ENCODE measurements at places on chromosomes 4 and X.

DNA sequence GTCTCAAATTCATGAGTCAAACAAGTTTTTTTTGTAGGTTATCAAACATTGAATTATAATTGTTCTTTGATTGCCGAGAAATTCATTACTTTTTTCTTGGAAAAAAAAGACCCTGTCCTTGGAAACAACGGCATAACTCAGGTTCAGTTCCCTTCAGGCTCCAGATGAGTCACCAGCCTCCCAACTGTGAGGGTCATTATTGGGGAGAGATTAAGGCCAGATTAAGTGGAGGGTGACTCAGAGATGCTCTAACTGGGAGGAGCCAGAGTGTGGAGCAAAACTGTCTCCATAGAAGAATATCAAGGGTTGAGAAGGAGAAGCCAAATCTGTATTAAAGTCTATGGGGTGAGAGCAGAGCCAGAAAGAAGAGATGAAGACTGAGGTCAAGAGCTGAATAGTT lies 9.6 kb downstream of the ADGRG4 start:
- DNase-seq, result no peak

DNA sequence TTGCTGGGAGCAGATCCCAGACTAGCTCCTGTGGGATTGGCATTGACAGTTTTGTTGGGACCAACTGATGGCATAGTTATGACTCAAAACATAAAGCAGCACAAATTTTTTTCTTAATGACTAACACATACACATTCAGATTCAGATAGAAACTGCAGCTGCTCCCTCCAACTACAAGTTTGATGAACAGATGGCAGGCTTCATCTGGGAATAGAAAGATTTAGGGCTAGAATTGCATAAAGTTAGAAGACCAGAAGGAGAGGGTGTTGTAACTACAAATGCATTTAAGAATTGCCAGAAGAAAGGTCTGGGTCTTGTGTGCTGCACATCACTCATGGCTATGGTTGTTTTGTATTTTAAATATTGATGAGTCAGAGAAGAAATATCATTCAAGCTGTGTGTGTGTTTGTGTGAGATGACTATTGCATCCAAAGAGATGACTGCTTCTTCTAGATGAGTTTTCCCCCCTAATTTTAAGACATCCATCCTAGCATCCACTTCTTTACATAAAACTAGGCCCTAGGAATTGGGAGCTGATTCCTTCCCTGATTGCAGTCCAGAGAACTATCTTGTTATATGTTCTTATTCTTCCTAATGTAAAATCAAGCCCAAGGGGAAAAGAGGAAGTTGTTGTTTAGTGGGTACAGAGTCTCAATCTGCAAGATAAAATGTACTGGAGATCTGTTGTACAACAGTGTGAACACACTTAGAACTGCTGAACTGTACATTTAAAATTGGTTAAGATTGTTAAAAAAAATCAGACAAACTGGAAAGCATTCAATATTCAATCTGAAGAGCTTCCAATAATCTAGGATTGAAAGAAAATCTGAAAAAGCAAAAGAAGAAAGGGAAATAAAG lies 175.1 kb downstream of the PARM1 start:
- no peak for DNase-seq

GRCh38 chr4:24794480-24794879 lies 893 bp upstream of the SOD3 start:
- DNase-seq, result no peak

- DNase-seq, result no peak
Observed at GRCh38 chrX:55668084-55668483, 44.9 kb downstream of the FOXR2 start.

DNA sequence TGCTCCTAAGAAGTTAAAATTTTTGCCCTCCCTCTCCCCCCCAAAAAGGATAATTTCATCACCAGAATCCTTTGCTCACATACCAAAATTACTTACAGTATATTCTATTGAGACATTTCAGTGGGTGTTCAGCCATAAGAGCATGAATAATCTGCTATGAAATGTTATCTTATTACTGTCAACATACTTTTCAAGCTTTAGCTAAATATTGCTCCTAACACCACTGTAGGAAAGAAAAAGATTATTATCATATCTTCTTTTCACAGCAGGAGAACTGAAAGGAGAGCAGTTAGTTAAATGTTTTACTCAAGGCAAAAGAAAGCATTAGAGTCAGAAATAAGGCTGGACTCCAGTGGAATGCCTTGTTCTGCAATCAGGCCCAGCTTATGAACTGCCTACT lies 231.0 kb upstream of the GYPA start:
- DNase-seq, result no peak

- DNase-seq, result peak; percentile 57
Observed at GRCh38 chr4:147096667-147097604, 151.3 kb upstream of the TTC29 start.

GRCh38 chr4:104818579-104818978 lies 323.9 kb upstream of the CXXC4 start:
- DNase-seq, result peak; percentile 16

GRCh38 chrX:50762578-50762977 lies 51.4 kb downstream of the SHROOM4 start:
- no peak for DNase-seq

DNA sequence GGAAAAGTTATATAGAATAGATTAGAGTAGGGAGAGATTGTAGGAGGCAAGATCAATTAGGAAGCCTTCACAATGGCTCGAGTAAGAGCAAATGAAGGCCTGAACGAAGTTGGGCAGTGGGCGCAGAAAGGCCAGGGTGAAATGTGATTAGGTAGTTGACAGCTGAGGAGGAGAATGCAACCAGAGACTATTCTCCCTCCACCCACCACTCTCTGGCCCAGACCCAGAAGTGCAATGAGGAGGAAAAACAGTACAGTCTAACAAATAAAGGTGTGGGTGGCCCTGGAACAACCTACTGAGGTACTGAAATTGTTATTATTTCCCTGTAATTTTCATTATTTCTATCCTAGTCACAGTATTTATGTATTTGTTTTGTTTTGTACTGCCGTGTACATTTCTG lies 176.7 kb downstream of the SLC39A8 start:
- DNase-seq, result no peak

GRCh38 chr4:53788621-53789020 lies 197.3 kb upstream of the LNX1 start:
- DNase-seq, result no peak

- DNase-seq, result no peak
Observed at GRCh38 chr4:168731706-168732414, 235.0 kb downstream of the PALLD start.

- no peak for DNase-seq
Observed at GRCh38 chr4:5799406-5799805, 88.4 kb downstream of the EVC start.

- peak; percentile 79 for DNase-seq
Observed at GRCh38 chrX:119512146-119512800, 44.0 kb downstream of the SLC25A5 start.

GRCh38 chr4:146049802-146050201 lies 111.2 kb upstream of the ZNF827 start:
- DNase-seq, result peak; percentile 32

- no peak for DNase-seq
Observed at GRCh38 chr4:169367826-169368225, 97.1 kb upstream of the SH3RF1 start.

GRCh38 chr4:154740462-154740861 lies 3.3 kb upstream of the LRAT start:
- no peak for DNase-seq

GRCh38 chr4:17366496-17366895 lies 145.4 kb downstream of the QDPR start:
- DNase-seq, result no peak

DNA sequence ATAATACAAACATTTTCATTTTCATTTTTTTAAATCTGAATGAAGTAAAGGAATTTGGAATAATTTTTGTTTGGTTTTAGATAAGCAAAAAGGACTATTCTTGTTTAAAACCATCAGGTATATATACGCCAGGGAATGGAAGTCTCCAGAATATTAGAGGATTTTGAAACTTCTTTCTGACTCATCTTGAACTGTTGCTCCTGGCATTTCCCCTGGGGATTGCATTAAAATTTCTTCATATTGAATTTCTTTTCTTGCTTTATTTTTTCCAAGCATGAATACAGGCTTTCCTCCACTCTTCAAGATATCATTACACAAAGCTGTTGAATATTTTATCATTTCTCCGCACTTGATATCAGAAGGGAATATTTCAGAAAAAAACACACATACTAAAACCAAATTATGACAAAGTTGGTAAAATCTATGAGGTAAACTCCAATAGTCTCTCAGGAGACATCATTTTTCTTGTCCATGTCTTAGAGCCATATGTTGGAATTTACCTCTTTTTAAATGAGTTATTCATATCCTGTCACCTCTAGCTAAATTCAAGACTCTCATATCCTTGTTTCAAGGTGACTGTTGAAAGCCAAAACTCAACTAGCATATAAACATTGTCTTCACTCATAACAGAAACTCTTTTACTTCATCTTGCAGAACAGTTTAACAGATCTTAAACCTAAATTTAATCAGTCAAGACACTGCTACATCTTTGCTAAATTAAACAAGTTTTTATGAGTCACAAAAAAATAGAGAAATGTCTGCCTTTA lies 20.7 kb upstream of the CSN1S1 start:
- DNase-seq, result no peak

DNA sequence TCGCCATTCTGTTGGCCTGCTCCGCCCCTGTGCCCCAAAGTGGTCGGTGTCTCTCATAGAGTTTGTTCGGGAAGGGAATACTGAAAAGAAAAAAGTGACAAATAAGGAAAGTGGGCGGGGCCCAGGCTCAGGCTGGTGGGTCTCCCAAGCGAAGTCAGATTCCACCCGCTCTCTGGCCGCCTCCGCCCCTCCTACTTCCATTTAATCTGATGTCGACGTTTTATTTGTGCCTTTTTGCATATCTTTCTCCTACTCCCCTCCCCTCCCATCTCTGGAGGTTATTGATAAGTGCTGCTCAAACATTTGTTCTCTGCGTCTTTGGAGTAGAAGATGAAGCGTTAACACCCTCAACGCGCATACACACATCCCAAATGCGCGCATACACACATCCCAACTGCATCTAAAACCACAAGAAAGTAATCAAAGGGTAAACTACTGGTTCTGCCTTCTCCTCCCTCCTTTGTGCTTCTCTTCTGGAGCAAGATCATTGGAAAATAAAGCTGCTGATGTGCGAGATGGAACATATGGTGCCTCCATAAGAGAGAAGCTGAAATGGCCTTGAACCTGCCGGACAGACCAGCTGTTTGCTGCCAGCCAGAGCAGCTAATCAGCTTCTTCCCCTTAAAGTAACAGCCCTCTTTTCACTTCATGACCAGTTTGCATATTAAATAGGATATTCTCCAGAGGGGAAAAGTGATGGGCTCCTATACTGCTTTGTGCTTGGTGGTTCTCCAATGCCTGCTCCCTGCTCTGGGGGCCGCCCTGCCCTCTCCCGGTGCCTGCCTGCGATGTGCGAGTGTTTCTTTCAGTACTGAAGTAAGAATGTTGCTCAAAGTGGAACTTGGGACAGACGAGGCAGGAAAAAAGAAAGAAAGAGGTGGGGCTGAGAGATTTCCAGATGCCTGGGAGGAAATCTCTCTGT lies 3.1 kb downstream of the MAMLD1 start:
- DNase-seq, result no peak

GRCh38 chr4:151443247-151443646 lies 34.3 kb downstream of the FHIP1A start:
- DNase-seq, result no peak

- no peak for DNase-seq
Observed at GRCh38 chrX:149161435-149162088, 343.5 kb downstream of the IDS start.

- DNase-seq, result peak; percentile 93
Observed at GRCh38 chr4:13476915-13477314, 7.2 kb downstream of the RAB28 start.

GRCh38 chr4:85408301-85408700 lies 66.6 kb upstream of the ARHGAP24 start:
- no peak for DNase-seq

- no peak for DNase-seq
Observed at GRCh38 chrX:38276089-38276488, 51.2 kb downstream of the RPGR start.

Measured in MM.1S (cell line).